Fibroblast of skin of right biceps (primary cell): ENCODE measurements at places on chromosomes 5 and 9.

- DNase-seq, result no peak
These were observed 1.4 kb downstream of the GNAQ start for GRCh38 chr9:78030296-78030552.

DNA sequence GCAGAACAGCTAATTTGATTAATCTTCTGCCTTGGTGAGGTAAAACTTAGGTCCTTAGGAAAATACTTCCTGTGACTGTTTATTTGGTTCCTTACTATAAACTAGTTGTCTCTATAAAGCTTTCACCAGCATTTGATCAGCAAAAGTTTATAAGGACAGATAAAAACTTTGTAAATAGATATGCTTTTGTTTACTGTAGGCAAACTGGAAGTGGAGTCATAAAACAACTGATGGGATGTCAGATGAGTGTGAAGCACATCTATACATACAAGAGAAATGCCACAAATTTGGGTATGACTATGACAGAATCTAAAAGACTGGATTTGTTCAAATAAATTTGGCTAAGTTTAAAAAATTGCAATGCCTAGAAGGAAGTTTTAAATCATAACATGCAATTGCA lies 5.5 kb downstream of the PTGER4 start:
- no peak for DNase-seq

DNA sequence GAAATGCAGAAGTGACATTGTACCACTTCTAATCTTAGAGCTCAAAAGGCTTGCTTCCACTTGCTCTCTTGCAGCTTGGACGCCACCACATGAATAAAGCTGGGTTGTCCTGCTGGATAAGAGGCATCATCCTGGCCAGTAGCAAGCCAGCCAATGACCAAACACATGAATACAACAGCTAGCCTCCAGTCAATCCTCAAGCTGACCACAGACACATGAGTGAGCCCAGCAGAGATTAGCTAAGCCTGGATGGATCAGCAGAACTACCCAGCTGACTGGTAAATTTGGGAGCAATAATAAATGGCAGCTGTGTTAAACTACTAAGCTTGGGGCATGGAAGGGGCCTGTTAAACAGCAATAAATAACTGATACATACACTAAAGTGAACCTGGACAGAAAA lies 121.1 kb upstream of the SLC12A2 start:
- no peak for DNase-seq

DNA sequence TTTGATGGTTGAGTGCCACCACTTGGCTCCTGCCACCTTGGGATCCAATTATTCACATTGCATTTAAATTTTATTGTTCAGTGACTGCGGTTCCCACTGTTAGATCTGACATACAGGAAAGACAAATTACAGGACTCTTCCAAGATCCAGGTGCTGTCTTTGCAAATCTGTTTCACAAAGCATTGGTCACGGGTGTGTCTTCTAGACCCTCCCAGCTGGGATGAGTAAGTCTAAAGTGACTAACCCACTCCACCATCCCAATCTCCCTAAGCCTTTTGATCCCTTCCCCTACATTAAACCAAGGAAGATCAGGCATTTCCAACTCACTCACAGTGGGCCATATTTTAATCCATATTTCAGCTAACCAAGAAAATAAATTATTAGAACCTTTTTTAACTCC lies 1016.3 kb upstream of the CTNND2 start:
- no peak for DNase-seq

GRCh38 chr5:52878656-52879055 lies 90.9 kb downstream of the ITGA1 start:
- DNase-seq, result peak; percentile 80

- peak; percentile 77 for DNase-seq
These were observed 53.3 kb downstream of the PDE4D start for GRCh38 chr5:59840200-59840601.

GRCh38 chr9:81112627-81113452 lies 576.5 kb downstream of the TLE1 start:
- DNase-seq, result no peak

DNA sequence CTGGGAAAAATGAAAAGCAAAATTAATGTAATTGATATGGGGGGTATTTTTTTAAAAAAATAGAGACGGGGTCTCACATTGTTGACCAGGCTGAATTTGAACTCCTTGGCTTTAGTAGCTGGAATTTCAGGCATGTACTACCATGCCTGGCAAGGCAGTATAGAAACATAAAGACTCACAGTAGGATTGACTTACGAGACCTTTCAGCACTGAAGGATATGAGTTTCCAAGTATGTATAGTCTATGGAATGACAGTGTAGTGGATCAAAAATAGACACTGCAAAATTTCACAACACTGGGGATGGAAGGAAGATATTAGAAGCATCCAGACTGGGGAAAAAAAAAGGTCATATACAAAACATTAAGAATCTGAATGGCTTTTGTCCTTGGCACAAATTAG lies 6.8 kb downstream of the DCP2 start:
- DNase-seq, result peak; percentile 48

DNA sequence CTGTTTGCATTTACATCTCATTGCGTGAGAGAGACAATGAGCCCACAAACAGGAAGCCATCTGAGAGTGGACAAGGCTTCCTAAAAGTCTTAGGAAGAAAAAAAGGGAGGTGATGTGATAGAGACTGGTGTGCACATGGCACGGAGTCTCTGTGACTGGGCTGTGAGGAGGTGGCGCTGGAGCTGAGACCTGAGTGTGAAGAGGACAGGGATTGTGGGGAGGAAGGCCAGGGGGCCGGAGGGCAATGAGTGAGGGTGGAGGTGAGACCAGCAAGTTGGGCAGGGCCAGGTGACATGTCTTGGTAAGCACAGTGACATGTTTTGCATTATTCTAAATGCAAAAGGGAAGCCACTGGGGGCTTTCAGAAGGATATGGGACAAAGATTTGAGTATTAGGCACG lies 45.0 kb downstream of the TSPAN17 start:
- DNase-seq, result no peak

DNA sequence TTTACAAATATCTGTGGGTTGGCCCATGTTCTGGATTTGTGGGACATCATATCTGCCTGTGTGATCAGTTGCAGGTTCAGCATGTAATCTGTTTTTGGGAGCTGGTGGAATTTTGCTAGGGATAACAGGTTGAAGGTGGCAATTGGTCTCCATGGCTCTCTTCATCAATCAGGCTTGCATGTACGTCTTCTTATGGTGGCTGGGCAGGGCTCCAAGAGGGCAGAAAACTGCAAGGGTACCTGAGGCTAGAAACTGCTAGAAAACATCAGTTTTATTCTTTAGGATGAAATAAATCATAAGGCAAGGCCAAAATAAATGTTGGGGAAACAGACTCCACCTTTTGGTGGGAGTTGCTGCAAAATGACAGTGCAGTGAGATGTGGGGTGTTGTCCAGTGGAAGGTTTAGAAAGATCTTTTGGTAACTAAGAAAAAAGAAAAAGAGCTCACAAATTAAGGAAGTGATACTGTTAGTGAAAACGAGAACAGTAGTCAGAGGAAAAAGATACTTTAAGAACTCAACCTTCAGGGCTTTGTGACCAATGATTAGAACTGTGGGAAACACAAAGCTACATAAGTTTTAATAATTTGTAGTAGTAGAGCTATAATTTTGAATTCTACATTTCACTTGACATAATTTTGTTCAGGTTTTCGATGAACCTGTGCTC lies 300.7 kb upstream of the IZUMO3 start:
- no peak for DNase-seq
